ENCODE measurements at places on chromosomes 16 and 17. TPM values are rescaled to one million over a fixed set of nuclear protein-coding genes. Genes with fewer than 3 reads are reported as not detected.

LDAF1 gene
- 65.0 TPM for total RNA-seq

DNA sequence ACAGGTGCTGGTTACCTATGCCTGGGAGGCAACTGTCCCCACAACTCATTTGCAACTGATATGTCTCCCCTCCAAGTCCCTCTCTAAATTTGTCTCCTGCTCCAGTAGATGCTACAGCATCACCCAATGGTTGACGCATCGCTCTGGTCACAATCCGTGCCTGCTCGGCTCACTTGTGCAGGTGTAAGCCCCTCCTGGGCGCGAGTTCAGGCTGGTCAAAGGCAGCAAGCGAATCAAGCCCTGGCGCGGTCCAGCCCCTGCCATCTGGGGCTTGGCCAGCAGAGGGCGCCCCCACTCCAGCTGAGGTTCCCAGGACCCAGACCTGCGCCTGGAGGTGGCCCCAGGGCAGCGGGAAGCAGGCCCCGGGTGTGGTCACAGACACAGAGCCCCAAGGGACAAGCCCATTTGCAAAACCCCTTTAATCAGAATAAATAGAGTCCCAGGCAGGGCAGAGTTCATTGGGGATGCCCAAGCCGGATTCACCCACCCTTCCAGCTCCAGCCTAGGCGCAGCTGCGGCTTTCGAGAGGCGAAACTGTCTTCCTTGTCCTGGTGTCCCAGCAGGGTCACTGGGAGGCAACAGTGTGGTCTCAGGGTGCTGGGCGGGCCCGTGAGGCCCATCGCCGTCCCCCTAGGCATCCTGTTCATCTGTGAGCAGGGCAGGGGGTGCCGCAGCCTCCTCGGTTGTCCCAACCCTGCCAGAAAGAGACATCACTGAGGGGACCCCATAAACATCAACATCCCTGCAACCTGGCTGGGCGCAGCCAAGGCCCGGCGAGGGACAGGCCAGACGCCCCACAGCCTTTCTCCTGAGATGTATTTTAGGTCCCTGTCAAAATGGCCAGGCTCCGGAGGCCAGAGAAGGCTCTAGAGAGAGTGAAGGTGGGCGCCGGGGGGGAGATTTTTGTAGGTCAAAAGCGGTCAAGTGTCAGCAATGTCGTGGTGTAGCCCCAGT, 15.8 kb downstream of the TMC6 start:
- DNase-seq: no peak

FAM20A gene
- total RNA-seq: 0.13 TPM

GRCh38 chr17:58200024-58200633, 7.6 kb downstream of the EPX start:
- DNase-seq: no peak

- no peak for DNase-seq
Observed at GRCh38 chr16:89738538-89739317, 17.4 kb downstream of the ZNF276 start.

- no peak for DNase-seq
Observed at GRCh38 chr17:32265192-32265923, at the start of gene RHBDL3. Gene RHBDL3, plus strand, starts transcription at chr17:32265832. Its CDS starts 358 bp downstream, at chr17:32266190.

- no peak for DNase-seq
Observed at GRCh38 chr17:10061111-10061845, 137.1 kb downstream of the GAS7 start.

GRCh38 chr16:20218093-20218492, 109.2 kb downstream of the GP2 start:
- DNase-seq: no peak

PPY gene
- total RNA-seq: not detected

DNA sequence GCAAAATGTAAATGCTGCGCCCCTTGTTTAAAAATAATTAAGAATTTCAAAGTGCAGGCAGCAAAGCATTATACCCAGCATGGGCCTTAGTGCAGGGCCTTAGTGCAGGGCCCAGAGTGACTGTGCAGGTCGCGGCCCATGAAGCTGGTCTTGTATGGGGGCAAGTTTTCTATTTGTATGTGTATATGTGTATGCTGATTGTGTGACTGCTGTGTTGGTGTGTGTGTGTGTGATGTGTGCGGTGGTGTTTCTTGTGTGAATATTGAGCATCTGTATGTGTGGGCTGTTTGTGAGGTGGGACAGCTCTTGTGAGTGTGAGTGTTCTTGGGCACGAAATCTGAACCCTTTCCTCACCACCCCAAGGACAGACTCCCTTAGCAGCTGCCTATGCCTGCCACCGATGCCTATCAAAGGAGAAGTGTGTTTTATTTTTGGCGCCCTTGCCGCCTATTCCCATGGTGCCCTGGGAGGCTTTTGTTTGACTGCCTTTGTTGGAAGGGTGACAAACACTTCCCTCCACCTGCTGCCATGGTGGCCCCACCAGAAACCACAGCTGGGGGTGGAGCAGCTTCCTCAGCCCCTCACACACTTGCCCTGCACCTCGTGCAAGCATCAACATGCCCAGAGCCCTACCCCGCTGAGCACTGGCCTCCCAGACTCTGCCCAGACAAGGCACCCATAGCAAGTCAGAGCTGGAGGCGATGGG, 18.0 kb downstream of the CCR7 start:
- no peak for DNase-seq

OR1A1 gene
- total RNA-seq: not detected

DNA sequence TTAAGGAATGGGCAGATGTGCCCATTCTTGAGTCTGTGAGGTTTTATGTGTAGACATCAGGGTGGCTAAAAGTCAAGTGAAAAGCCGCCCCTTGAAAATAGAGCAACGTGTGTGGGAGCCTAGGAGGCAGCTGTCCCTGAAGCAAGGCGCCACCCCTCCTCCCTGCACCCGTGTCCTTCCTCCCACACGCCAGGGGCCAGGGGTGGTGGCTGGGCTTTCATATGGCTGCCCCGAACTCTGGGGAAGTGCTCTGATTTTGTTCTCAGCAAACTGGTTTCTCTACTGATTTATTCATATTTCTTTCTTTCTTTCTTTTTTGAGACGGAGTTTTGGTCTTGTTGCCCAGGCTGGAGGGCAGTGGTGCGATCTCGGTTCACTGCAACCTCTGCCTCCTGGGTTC, 4.7 kb downstream of the ZNF750 start:
- DNase-seq: no peak

STX1B gene
- total RNA-seq: 0.29 TPM

- DNase-seq: no peak
Observed at GRCh38 chr17:61366076-61366714, 33.4 kb upstream of the TBX2 start.

SLC5A11 gene
- total RNA-seq: not detected

GRCh38 chr17:28857905-28858800, 3.3 kb downstream of the ERAL1 start:
- DNase-seq: no peak

CASKIN1 gene
- total RNA-seq: 0.07 TPM

- DNase-seq: no peak
Observed at GRCh38 chr17:42050393-42051012, at the start of gene C17orf113. Gene C17orf113, minus strand, starts transcription at chr17:42050601. Its CDS starts 7,225 bp downstream, at chr17:42043376.

DNA sequence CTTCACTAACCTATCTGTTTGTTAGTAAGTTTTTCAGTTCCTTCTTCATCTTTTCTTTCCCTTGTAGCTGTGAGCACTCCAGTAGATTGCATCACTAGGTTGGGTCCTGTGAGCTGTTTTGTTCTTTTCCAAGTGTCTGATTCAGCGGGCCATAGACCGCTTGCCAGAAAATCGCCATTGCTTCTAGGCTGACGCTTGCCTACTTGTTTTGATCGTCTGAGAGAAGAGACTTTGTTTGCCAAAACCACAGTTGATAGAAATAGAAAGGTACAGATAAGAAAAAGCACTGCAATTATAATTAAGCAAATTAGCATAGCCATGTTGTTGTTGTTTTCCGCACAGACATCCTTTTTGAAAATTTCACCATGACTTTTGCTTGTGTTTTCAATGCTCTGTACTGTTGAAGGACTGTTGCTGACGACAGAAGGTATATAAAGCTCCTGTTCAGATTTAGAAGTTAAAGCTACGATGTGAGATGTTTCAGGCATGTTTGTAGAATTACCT, 3.1 kb downstream of the EVI2A start:
- DNase-seq: no peak

- DNase-seq: no peak
Observed at GRCh38 chr16:57993438-57993837, 7.0 kb downstream of the ZNF319 start.

GRCh38 chr16:21613361-21613760, 14.0 kb downstream of the METTL9 start:
- DNase-seq: no peak

All from kidney epithelial cell (primary cell).